A549 treated with ZK216348 at 1 μM for 4 hours (cell line): ENCODE measurements at places on chromosomes 12 and 14. TPM values are rescaled to one million over a fixed set of nuclear protein-coding genes. Genes with fewer than 3 reads are reported as not detected.

CDC42BPB gene
- total RNA-seq: 53.5 to 92.4 TPM (median 79.4 TPM) in 5 replicates

KCNA1 gene
- not detected in 5 replicates for total RNA-seq

TEX22 gene
- total RNA-seq: 0.09 to 0.41 TPM (median 0.28 TPM) in 4 of 5 replicates, not detected in the other

INHBE gene
- total RNA-seq: 0.07 to 0.11 TPM in 2 of 5 replicates, not detected in the others

VRTN gene
- not detected in 5 replicates for total RNA-seq

SOX5 gene
- not detected in 5 replicates for total RNA-seq

CMTM5 gene
- total RNA-seq: not detected in 5 replicates

KRT8 gene
- 3,219 to 4,452 TPM (median 4,030 TPM) in 5 replicates for total RNA-seq

COL2A1 gene
- 0.04 to 0.40 TPM in 2 of 5 replicates, not detected in the others for total RNA-seq

HNF1A gene
- 2.8 to 6.8 TPM (median 5.6 TPM) in 5 replicates for total RNA-seq

CLEC1A gene
- total RNA-seq: not detected in 5 replicates

KCNH3 gene
- 1.5 to 2.8 TPM (median 2.6 TPM) in 5 replicates for total RNA-seq

ST8SIA1 gene
- 0.11 TPM in 1 of 5 replicates, not detected in the others for total RNA-seq

AQP2 gene
- total RNA-seq: not detected in 5 replicates

CAPZA3 gene
- total RNA-seq: not detected in 5 replicates

NGB gene
- not detected in 5 replicates for total RNA-seq

B3GNT4 gene
- total RNA-seq: 0.59 to 1.7 TPM (median 0.70 TPM) in 5 replicates

HECTD4 gene
- total RNA-seq: 10.6 to 15.9 TPM (median 12.3 TPM) in 5 replicates

ZC2HC1C gene
- 3.9 to 5.3 TPM (median 4.1 TPM) in 5 replicates for total RNA-seq

PPFIA2 gene
- total RNA-seq: not detected in 5 replicates

RNASE3 gene
- total RNA-seq: not detected in 5 replicates

RTL1 gene
- 0.21 to 0.35 TPM (median 0.26 TPM) in 5 replicates for total RNA-seq

KRT80 gene
- total RNA-seq: 37.5 to 66.0 TPM (median 57.9 TPM) in 5 replicates

KRT83 gene
- total RNA-seq: 2.9 to 6.1 TPM (median 5.1 TPM) in 5 replicates

GPD1 gene
- 0.07 to 0.52 TPM (median 0.12 TPM) in 4 of 5 replicates, not detected in the other for total RNA-seq

PPP2R5E gene
- total RNA-seq: 16.5 to 30.0 TPM (median 25.4 TPM) in 5 replicates

WIF1 gene
- not detected in 5 replicates for total RNA-seq

CALM1 gene
- 266 to 394 TPM (median 339 TPM) in 5 replicates for total RNA-seq

ACOT6 gene
- total RNA-seq: not detected in 5 replicates

CDKN3 gene
- total RNA-seq: 68.2 to 96.1 TPM (median 76.8 TPM) in 5 replicates

DAAM1 gene
- 9.2 to 16.6 TPM (median 11.1 TPM) in 5 replicates for total RNA-seq

OASL gene
- total RNA-seq: 2.7 to 4.1 TPM (median 3.7 TPM) in 5 replicates

CARMIL3 gene
- total RNA-seq: 0.22 to 0.74 TPM (median 0.60 TPM) in 5 replicates

COX6A1 gene
- total RNA-seq: 658 to 856 TPM (median 772 TPM) in 5 replicates

PAPLN gene
- total RNA-seq: 4.3 to 7.5 TPM (median 6.7 TPM) in 5 replicates

TAS2R42 gene
- total RNA-seq: not detected in 5 replicates

DEPDC4 gene
- total RNA-seq: 0.72 to 2.1 TPM (median 1.1 TPM) in 5 replicates

LRP1-AS gene
- total RNA-seq: not detected in 5 replicates

GALNT6 gene
- 2.3 to 4.5 TPM (median 3.6 TPM) in 5 replicates for total RNA-seq
